ENCODE measurements at places on chromosomes 16 and 17.

- no peak for DNase-seq
Measured at GRCh38 chr17:32927724-32928585, at the start of gene TMEM98. TMEM98 (plus strand) TSS chr17:32928153; CDS start chr17:32931529, 3,376 bp downstream.

GRCh38 chr17:33888455-33888854 lies 366.6 kb upstream of the CCL2 start:
- DNase-seq, result no peak

GRCh38 chr17:40352237-40352778 lies 12.2 kb downstream of the GJD3 start:
- no peak for DNase-seq

GRCh38 chr16:59263955-59264354 lies 529.8 kb upstream of the GOT2 start:
- no peak for DNase-seq

DNA sequence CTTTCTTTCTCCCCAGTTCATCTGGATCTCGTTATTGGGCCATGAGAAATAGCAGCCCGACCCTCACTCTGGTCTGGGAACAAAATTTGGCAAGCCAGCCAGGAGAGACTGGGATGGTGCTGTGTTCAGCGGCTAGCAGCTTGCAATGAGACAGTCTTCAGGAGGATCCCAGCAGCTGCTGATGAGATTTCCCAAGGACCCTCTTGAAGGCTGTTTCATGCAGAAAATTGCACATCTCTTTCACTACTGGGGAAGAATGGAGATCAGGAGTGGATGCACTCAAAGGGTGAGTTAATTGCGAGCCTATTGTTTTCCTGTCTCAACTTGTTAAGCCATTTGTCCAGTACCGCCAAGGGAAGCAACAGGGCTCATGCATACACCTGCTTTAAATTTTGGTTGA lies 5.5 kb upstream of the COIL start:
- no peak for DNase-seq

DNA sequence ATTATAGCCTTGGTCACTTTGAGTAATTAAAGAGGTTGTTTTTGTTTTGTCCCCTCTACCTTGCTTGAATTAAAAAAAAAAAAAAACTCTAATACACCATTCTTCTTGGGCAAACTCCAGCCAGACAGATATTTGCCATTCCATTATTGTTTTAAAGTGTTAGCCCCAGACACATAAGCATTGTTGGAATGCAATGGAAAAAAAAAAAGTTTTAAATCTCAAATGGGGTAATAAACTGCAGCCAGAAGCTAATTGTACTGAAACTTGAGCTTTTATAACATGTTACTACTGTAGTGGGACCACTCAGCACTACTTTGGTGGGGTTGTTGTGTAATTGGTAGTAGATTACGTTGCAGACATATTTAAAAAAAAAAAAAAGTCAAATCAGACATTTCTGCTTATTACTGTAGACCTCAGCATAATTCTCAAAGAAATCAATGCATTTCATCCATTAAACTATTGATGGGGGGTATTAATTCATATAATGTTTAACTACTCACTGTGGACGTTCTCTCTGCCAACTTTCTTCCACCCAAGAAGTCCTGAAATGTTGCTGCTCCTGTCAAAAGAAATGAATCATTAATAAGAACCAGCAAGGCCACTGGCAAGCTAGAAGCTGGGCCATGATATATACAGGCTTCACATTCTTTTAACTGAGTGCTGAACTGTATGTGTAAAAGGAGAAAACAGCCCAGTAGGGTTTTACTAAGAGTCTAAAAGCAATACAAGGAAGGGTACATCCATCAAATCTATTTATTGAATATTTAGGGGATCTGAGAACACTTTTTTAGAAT lies 626.6 kb upstream of the SOX9 start:
- no peak for DNase-seq

DNA sequence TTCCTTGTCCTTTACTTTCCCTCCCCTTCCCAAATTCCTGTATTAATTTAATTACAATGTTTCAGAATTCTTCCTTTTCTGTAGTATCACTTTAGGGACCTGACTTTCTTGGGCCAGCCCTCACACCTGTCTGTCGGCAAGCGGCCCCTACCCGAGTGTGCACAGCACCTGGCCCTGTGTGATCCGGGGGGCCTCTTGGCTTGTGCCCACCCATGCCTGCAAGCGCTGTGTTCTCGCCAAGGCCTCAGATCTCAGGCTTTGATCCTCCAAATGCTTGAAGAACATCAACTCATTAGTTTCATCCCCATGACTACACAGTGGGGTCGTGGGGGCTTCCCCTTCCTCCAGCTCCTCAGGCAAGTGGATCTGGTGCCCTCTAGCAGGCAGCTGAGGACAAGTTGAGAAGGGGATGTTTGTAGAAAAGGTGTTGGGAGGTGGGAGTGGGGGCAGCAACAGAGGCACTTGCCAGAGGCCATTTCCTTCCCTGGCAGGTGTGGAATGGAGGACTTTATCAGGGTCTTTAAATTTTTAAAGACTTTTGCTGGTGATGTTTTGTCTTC lies 15.7 kb upstream of the CDH3 start:
- DNase-seq, result no peak

DNA sequence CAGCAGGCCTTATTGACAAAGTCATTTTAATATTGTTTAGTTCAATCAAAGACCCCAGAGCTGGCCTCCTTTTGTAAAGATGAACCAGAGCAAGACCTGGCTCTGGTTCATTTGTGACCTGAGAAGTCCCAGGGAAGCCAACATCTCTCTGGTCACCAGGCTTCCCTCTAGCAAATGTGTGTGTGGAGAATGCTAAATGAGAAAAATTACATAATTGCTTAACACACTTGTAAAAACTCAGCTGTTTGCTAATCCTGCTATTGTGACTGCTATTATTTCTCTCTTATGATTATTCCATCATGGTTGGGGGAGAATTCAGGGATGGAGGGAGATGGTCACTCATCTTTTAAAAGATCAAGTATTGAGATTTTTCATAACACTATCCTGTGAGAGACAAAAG lies 94.3 kb upstream of the CLEC3A start:
- DNase-seq, result no peak

DNA sequence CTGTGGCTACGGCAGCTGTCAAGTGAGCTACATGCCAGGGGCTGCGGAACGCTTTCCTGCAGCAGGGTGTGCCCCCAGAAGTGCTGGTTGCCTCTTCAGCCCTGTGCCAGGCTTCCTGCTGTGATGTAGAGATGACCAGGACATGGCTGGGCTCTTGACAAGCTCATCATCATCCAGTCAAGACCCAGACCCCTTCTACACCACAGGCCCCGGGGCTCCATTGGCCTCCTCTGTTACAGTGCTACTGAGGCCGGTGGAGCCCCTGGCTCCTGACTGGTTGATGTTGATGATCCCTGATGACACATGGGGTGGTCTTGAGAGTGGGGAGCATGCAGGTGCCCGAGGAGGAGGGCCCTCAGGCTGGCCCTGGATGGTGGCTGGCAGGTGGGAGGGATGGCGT lies 50.1 kb downstream of the B9D1 start:
- no peak for DNase-seq

Measured in SJSA1 (cell line).